NCI-H774 (cell line): ENCODE measurements at places on chromosomes 13 and 19.

- no peak for DNase-seq
Observed at GRCh38 chr13:38767506-38768265, 80.8 kb downstream of the FREM2 start.

DNA sequence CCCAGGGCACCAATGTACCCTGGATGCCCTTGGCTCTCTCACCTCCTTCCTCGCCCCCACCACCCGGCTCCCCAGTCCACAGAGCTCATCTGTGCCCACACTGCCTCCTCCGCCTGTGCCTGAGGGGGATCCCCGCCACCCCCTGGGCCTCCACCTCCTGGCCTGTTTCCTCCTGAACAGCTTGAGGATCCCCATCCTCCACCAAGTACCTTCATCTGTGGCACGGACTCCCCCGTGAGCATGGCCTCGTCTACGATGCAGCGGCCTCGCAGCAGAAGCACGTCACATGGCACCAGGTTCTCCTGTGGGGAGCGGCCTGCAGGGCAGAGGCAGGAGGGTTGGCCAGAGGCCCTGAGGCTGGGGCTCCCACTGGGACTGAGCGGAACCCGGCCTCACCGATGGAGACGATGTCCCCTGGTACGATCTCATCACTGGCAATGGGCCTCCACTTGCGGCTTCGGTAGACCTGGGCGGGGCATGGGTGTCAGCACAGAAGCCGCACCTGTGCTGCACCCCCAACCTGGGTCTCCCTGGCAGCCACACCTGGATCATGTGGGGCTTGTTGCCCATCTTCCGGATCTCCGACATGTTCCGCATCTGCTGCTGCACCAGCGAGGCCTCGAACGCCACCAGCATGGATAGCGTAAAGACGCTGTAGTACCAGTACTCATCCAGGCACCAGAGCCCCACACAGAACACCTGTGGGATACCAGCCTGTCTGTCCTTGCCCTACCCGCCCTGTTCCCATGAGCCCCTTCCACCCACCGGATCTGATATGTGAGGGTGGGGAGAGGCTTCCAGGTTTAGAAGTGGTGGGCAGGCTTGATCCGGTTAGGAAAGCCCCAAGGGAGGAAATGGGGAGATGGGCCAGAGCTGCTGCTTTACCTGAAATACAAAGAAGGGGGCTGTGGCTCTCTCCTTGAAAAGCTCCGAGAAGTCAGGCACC lies 6.8 kb downstream of the ATP13A1 start:
- DNase-seq = no peak

GRCh38 chr19:45305421-45305820 lies 17.3 kb downstream of the CKM start:
- DNase-seq = no peak

GRCh38 chr13:101728615-101729014 lies 276.1 kb downstream of the ITGBL1 start:
- no peak for DNase-seq

DNA sequence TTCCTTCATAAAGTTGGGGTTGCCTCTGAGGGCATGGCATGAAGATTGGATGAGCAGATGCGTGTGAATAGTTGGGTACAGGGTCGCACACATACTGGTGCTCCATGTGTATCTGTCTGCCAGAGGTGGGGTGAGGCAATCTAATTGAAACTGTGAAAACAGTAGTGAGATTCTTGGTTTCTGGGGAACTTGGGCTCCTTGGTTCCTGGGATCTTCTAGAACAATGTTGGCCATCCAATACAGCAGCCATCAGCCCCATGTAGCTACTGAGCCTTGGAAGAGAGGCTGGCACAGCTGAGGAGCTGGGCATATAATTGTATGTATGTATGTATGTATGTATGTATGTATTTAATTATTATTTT lies 616 bp downstream of the FCHO1 start:
- DNase-seq = no peak

- DNase-seq = no peak
Observed at GRCh38 chr13:40792284-40793051, 3.1 kb downstream of the SLC25A15 start.

DNA sequence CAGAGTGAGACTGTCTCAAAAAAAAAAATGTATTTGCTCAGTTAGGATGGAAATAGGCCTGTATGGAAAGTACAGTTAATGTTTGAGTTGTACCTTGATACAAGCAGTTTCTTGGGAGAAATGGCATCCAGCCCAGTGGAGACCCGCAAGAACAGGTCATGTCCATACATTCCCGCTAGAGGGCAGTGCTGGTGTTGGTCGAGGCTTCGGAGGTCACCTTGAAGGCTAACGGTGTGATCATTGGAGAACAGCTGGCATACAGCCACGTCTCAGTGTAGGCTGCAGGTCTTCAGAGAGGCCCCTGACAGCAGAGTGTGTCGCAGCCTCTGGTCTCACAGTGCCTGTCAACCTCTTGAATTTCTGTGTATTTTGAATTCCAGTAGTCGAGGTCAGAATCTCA lies 7.5 kb downstream of the ZNF610 start:
- DNase-seq = no peak

GRCh38 chr13:100666124-100666523 lies 8.5 kb downstream of the TMTC4 start:
- no peak for DNase-seq

- DNase-seq = no peak
Observed at GRCh38 chr13:62931853-62932252, 1516.2 kb upstream of the PCDH20 start.

- DNase-seq = no peak
Observed at GRCh38 chr13:39976481-39976880, 321.0 kb downstream of the COG6 start.

- no peak for DNase-seq
Observed at GRCh38 chr13:61695147-61695546, 279.5 kb upstream of the PCDH20 start.

- no peak for DNase-seq
Observed at GRCh38 chr13:59584761-59585670, 578.7 kb downstream of the DIAPH3 start.

DNA sequence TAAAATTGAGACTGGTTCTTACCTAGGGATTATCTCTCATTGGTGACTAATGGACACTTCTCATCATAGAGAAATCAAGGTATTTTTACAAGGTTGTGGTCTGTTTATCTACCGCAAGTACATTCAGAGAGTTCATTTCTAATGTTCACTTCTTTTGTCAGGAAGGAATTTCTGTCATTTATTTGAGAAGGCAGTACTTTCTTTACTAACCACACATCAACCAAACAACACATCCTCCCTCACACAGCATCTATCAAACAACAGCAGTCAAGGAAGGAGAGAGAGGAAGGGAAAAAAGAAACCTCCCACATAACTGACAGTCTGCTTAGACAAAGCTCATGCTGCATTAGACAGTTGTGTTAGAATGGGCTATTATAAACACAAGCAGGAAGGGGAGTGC lies 182.3 kb upstream of the KLF12 start:
- DNase-seq = no peak

DNA sequence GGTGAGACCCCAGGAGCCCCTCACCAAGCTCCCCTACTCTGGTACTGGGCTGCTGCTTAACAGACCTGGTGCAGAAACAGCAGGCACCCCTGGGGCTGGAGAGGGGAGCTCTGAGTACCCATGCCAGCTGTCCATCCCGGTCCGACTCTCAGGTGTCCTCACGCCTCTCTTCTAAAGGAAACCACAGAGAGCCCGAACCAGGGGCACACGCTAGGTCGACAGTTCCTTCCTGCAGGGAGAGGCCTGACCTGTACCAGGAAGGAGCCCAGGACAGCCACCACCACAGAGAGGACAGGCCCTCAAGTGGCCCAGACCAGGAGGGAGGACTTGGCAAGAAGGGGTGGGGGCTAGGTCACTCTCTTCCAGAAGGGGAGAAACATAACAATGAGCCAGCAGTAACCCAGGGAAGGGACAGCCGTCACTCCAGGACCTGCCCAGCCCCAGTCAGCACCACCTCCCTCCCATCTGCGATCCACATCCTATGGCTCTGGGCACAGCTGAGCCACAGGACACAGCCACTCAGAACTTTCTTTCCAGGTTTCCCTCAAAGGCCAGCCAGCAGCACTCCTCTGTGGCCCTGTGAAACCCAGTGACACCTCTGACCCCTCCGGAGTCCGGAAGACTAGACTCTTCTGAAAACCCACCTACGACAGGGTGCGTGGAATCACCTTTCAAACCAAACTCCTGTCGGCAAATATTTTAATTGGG lies 13.0 kb upstream of the SLC35E1 start:
- no peak for DNase-seq

DNA sequence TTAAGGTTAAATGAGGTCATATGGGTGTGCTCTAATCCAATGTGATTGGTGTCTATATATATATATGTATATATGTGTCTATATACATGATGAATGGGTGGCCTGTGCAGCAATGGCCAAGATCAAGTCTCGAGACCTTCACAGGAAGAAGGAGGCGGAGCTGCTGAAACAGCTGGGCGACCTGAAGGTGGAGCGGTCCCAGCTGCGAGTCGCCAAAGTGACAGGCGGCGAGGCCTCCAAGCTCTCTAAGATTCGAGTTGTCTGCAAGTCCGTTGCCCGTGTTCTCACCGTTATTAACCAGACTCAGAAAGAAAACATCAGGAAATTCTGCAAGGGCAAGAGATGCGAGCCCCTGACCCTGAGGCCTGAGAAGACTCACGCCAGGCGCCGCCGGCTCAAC lies 109.8 kb downstream of the EFNB2 start:
- no peak for DNase-seq

DNA sequence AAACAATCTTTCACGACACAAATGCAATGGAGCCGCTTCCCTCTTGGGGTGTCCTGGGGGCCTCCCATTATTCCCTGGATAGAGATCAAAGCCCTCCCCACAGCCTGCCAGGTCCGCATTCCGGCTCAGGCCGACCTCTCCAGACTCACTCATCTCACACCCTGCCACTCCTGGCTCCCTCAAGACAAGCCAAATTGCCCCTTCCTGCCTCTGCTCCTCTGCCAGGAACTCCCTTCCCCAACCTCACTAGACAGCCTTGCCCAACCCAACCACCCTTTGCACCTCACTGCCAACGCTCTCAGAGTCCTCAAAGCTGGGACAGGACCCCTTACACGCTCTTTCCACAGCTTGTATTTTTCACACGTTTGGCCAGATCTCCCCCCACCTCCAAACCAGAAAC lies 1.5 kb downstream of the ABHD17A start:
- no peak for DNase-seq
